ENCODE measurements at places on chromosomes 3 and 15. TPM values are rescaled to one million over a fixed set of nuclear protein-coding genes. Genes with fewer than 3 reads are reported as not detected.
A peak's percentile ranks its signal among the peaks of the same experiment; 100 is the strongest.

- no peak overlapping the region for H3K4me3 ChIP-seq
- H3K36me3 ChIP-seq, result peaks cover 11% of the 10 kb centered on the region
- peaks cover 8% of the 10 kb centered on the region for H3K4me1 ChIP-seq
- H3K27ac ChIP-seq, result no peak overlapping the region
- DNase-seq, result no peak
- H3K27me3 ChIP-seq, result no peaks in the 10 kb centered on the region
Measured at GRCh38 chr3:47128137-47128536, 35.8 kb downstream of the SETD2 start.

- DNase-seq, result no peak
- peaks cover 7% of the 10 kb centered on the region for H3K36me3 ChIP-seq
- H3K27me3 ChIP-seq, result no peaks in the 10 kb centered on the region
- peak overlapping the region; percentile 6 for H3K27ac ChIP-seq
Measured at GRCh38 chr3:141452045-141452444, 34.8 kb upstream of the RASA2 start.

GRCh38 chr15:38266247-38266986 is 13.8 kb downstream of the SPRED1 start:
- H3K27ac ChIP-seq, result peak overlapping the region; percentile 4
- no peak for DNase-seq
- H3K36me3 ChIP-seq, result peaks cover 5% of the 10 kb centered on the region
- H3K4me3 ChIP-seq, result no peak overlapping the region
- H3K27me3 ChIP-seq, result no peaks in the 10 kb centered on the region
- H3K4me1 ChIP-seq, result peaks cover 5% of the 10 kb centered on the region

DNA sequence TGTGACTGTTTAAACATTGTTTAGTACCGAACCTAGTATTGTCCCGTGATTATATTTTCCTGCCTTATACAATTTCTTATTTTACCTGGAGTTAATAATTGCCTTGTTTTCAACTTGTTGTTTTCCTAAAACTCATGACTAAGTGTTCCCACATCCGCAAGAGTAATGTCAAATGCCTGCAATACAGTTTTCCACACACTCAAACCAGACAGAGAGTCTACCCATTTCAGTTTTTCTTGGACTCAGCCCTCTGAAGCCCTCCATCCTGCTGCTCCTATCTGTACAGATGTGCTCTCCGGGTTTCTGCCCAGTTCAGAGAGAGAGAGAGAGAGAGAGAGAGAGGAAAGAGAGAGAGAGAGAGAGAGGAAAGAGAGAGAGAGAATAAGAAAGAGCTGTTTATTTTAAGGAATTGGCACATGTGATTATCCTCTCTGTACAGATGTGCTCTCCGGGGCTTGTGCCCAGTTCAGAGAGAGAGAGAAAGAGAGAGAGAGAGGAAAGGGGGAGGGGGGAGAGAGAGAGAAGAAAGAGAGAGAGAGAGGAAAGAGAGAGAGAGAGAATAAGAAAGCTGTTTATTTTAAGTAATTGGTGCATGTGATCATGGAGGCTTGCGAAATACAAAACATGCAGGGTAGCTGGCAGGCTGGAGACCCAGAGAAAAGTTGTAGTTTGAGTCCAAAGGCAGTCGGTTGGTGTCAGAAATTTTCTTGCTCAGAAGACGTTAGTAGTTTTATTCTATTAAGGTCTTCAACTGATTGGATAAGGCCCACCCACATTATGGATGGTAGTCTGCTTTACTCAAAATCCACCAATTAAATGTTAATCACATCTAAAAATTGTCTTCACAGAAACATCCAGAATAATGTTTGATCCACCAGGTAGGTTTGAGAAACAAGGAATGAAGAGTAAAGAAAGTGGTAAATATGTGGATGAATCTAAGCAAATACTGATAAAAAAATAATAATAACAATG is 104.1 kb upstream of the GOLGA8J start:
- no peaks in the 10 kb centered on the region for H3K4me1 ChIP-seq
- H3K27ac ChIP-seq, result no peak overlapping the region
- H3K27me3 ChIP-seq, result no peaks in the 10 kb centered on the region
- DNase-seq, result no peak

The EXOSC7 gene
- 52.5 TPM for total RNA-seq

- no peaks in the 10 kb centered on the region for H3K4me1 ChIP-seq
- no peaks in the 10 kb centered on the region for H3K27me3 ChIP-seq
- no peak overlapping the region for H3K27ac ChIP-seq
- DNase-seq, result no peak
Measured at GRCh38 chr3:127758013-127758412, 64.3 kb downstream of the MGLL start.

The GOLGA8R gene
- total RNA-seq, result 2.6 TPM

DNA sequence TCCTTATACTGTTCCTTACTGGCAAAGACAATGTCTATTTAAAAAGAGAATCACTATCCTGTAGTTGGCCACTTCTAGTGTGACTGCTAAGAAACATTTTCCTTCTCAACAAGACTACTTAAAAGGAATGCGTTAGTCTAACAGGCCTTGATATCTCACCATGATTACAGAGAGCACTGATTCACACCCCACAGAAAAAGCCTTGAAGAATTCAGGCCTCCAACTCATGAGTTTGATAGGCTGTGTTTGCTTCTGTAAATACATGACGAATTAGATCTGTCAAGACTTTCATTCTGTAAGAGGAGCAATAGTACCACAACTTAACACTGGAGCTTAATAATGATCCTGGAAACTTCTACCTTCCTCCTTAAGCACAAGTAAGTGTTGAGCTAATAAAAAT is 432.8 kb upstream of the NR2F2 start:
- no peaks in the 10 kb centered on the region for H3K36me3 ChIP-seq
- no peak for DNase-seq
- H3K27me3 ChIP-seq, result no peaks in the 10 kb centered on the region
- H3K27ac ChIP-seq, result no peak overlapping the region
- H3K4me3 ChIP-seq, result no peak overlapping the region

DNA sequence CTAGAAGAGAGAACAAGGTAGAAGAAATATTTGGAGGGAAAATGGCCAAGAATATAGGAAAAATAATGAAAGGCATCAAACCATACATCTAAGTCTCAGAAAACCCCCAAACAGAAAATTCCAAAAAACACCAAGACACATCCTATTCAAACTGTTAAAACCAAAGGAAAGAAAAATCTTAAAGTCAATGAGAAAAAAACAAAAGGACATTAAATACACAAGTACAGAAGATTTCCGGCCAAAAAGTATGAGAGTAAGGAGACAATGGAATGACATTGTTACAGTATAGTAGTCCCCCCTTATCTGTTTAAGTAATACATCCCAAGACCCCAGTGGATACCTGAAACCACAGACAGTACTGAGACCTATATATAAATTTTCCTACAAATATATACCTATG is 18.8 kb downstream of the CLASP2 start:
- no peak for DNase-seq
- H3K4me3 ChIP-seq, result no peak overlapping the region
- no peaks in the 10 kb centered on the region for H3K36me3 ChIP-seq
- H3K27me3 ChIP-seq, result no peaks in the 10 kb centered on the region
- H3K27ac ChIP-seq, result no peak overlapping the region

The GHSR gene
- total RNA-seq, result not detected

Measured in right atrium auricular region (tissue), 2 donors.